ENCODE measurements at places on chromosomes 2 and 18.

DNA sequence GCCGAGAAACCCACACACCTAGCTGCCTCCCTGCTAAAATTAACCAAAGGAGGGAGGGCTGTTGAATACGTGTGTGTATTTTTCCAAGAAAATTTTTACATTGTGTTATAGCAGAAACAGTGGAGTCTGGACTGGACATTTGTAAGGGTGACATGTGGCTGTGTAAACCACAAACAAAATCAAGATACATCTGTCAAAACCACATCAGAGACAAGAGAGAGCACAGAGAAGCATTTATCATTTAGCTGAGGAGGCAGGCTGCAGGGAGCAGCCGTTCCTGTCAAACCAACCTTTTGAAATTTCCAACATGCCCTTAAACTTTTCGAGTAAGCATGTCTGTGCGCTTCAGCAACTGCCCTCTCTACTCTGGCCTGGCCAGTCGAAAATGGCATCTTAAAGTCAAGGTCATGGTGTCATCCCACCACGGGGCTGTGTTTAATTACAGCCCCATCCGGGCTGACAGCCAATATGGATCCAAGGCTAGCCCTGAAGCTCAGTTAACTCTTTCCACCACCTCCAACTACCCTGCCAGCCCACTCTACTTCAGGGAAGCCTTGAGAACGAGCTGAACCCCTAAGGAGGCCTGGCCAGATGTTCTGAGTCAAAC is 8.4 kb downstream of the BCL11A start:
- no peak for DNase-seq

DNA sequence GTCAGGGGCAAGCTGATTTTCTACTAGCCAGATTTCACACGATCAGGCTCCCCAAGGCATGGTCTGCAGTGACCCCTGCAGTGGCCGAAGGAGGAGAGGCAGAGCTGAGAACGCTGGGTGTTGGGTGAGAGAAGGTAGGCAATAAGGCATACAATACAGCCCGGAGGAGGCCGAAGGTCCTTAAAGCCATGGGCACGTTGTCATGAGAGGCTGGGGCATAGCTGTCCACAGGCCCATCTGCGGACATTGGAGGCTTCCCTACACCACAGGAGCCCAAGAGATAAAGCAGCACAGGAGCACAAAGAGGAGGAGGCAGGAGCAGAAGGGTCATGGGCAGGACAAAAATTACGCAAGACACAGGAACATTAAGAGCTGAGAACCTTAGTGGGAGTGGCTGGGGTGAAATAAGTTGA is 16.7 kb upstream of the BZW1 start:
- no peak for DNase-seq

GRCh38 chr2:11659851-11660250 is 10.1 kb downstream of the NTSR2 start:
- DNase-seq, result no peak

DNA sequence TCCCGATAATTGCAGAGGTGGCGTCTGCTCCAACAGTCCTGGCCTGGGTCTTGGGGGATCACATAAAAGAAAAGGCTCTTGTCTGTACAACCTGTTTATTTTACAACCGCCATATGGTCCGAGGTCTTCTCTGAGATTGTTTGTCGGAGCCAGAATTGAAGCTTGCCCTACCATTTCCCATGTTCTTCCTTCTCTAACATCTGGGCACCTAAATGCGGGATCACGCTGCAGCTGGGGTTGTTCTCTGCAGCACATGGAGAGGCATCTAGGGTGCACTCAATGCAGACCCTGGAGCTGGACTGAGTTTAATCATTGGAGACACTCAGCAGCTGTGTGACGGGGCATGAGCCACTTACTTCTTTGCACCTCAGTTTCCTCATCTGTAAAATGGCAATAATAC is 107.7 kb downstream of the ACKR3 start:
- DNase-seq, result no peak

GRCh38 chr2:188293601-188294351 is 2.1 kb downstream of the GULP1 start:
- DNase-seq, result peak; percentile 69

DNA sequence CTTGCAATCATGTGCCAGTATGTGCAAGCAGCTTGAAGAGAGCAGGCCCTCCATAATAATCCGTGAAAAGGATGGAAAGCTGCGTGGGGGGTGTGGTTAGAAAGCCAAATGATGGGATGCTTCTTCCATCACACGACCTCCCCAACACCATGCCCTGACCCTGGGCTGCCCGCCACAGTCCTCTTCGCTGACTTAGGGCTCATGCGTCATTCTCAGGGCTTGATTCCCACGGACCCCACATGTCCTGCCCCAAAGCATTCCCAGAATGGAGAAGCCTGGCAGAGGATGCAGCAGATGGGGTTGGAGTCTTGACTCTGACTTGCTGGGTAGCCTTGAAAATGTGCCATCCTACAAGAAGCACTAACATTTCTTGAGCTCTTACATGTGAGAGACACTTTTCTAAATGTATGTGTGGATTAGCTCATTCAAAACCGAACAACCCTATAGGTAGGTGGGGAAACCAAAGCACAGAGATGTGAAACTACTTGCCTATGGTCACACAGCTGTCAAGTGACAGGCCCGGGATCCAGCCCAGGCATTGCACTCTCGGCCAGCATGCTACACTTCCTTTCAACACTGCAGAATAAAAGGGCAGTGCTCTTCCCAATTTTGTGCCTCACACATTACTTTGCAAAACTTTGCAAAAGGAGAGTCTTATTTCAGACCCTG is 3.7 kb downstream of the TNS1 start:
- no peak for DNase-seq

DNA sequence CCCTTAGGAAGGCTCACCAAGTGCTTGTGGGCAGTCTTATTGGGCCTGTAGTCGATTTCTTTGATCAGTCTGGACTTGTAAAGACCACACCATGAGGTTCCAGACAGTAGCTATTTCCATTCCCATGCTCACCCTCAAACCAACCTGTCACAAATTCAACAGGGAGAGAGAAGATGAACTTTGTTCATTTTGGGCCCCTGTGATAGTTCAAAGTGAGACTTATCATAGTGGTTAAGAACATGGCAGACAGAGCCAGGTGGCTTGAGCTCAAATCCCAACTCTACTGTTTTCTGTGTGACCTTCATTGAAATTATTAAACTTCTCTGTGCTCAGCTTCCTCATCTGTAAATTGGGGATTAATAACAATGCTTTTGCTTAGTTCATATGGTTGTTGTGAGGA is 53.9 kb upstream of the CTLA4 start:
- DNase-seq, result no peak

DNA sequence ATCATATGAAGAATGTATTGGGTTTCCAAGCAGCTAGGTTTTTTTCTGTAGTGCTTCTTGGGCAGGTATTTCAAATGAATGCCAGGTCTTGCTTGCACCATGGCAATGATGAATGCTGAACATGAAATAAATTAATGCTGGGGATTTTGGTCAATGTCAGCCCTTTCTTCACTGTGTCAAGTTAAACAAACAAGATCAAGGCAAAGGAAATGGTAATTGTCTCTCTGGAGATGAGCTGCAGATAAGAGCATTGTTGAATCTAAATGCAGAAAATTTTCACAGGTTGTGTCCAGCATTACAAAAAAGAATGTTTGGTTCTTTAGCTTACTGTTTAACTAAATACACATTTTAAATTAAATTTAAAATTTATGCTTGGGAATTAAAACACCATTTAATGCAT is 144.3 kb downstream of the GPD2 start:
- no peak for DNase-seq

GRCh38 chr18:39799006-39799405 is 2156.0 kb upstream of the PIK3C3 start:
- DNase-seq, result no peak

GRCh38 chr2:240296476-240297255 is 138.8 kb upstream of the GPC1 start:
- no peak for DNase-seq

- DNase-seq, result no peak
These were observed 35.3 kb upstream of the MRPL33 start for GRCh38 chr2:27736031-27736889.

- no peak for DNase-seq
These were observed 165.0 kb downstream of the DIS3L2 start for GRCh38 chr2:232126301-232127099.

GRCh38 chr2:5742126-5742525 is 49.9 kb downstream of the SOX11 start:
- no peak for DNase-seq

GRCh38 chr18:5066380-5066977 is 130.6 kb downstream of the AKAIN1 start:
- DNase-seq, result no peak

DNA sequence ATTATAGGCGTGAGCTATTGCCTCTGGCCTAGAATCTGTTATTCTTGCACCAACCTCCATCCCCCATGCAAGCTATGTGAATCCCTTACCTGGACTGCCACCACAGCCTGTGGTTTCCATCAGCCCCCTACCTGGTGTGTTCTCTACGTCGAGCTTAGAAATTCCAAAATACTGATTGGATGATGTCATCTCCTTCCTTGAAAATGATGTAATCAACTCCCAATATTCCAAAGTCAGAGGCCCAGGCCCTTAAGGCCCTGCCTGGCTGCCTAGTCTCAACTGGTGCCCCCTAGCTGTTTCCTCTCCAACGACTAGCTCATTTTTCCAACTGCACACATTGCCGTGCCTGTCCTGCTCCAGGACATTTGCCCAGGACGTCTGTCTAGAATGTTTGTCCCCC is 41.3 kb upstream of the GBX2 start:
- DNase-seq, result no peak

DNA sequence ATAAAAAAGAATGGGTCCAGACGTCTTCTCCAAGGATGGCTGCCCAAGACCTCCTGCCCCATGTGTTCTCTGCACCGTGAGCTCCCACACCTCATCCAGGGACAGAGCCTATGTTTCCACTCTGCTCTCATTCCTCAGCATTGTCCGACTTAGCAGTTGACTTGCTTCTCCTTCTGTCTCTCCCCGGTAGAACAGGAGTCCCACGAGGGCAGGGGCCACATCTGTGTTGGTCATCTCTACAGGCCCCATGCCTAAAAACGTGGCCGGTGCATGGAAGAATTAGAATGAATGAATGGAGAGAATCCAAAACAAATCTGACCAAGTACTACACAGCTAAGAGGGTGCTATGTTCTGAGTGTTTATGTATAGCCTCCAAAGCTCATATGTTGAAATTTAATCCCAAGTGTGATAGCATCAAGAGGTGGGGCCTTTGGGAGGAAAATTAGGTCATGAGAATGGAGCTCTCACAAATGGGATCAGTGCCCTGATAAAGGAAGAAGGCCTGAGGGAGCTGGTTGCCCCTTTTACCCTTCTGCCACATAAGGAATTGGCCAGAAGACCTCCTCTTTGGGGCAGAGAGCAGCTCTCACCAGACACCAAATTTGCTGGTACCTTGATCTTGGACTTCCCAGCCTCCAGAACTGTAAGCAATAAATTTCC is 55.9 kb downstream of the FAM178B start:
- DNase-seq, result no peak

DNA sequence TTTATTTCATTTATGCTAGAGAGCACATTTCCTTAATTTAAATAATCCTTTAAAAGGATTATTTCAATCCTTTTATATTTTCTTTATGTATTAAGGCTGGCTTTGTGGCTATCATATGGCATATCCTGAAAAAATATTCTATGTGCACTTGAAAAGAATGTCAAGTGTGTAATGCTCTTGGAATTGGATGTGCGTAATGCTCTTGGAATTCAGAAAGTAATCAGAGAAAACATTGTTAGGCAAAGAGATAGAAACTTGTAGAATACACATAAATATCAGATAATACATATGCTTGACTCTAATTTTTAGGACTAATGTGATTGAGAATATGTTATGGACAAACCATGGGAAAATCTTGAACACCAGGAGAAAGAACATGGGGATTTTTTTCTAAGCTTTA is 197.5 kb upstream of the COL3A1 start:
- peak; percentile 30 for DNase-seq

- no peak for DNase-seq
These were observed 122.7 kb downstream of the GULP1 start for GRCh38 chr2:188414411-188414810.
